ENCODE measurements at places on chromosomes 11 and 22.

- no peak for DNase-seq
These were observed 116.3 kb upstream of the RCN1 start for GRCh38 chr11:31974366-31975136.

- DNase-seq, result no peak
These were observed 16.7 kb downstream of the CRKL start for GRCh38 chr22:20933910-20934309.

- DNase-seq, result no peak
These were observed 12.6 kb downstream of the WNT7B start for GRCh38 chr22:45964372-45964771.

- DNase-seq, result no peak
These were observed 58.2 kb downstream of the WNT7B start for GRCh38 chr22:45918459-45919370.

GRCh38 chr11:13487661-13488030 is 8.2 kb downstream of the PTH start:
- no peak for DNase-seq

DNA sequence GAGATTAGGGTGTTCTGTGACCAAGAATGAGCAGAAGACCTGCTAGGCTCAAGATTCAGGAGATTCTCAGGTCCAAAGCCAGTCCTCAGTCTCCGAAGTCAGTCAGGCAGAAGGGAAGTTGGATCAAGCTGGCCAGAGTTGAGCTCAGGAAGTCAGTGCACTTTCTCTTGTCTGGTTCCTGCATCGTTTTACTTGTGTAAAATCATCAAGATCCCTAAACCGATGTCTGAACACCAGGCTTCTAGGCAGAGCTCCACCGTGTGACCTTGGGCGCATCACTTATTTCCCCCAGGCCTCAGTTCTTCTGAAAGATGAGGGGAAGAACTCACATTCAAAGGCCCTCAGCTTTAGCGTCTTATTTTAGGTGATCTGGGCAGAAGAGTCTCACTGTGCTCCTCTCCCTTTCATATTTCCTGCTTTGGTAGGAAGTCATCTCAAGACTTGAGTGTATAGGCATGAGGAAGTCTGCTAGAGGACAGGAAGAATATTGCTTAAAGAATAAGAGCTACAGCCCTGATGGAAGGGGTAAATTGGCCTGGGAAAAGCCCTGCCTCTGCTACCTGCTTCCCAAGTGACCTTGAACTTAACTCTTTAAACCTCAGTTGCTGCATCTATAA is 20.2 kb downstream of the NF2 start:
- DNase-seq, result no peak

Data from activated T-cell treated with anti-CD3 and anti-CD28 coated beads, Interleukin-2, amount 50 U/mL, for 24 hours (primary cell).